Activated CD4-positive, alpha-beta T cell treated with anti-CD3 and anti-CD28 coated beads, Interleukin-2, amount 50 U/mL, for 1 hour (primary cell): ENCODE measurements at places on chromosomes 1 and 21.

GRCh38 chr1:185656663-185657062, 77.5 kb upstream of the HMCN1 start:
- no peak for DNase-seq

GRCh38 chr21:34969423-34970166, 79.5 kb downstream of the RUNX1 start:
- no peak for DNase-seq

- no peak for DNase-seq
Observed at GRCh38 chr1:64403331-64403730, 66.6 kb upstream of the CACHD1 start.

- no peak for DNase-seq
Observed at GRCh38 chr1:154770897-154771594, 99.0 kb downstream of the KCNN3 start.

DNA sequence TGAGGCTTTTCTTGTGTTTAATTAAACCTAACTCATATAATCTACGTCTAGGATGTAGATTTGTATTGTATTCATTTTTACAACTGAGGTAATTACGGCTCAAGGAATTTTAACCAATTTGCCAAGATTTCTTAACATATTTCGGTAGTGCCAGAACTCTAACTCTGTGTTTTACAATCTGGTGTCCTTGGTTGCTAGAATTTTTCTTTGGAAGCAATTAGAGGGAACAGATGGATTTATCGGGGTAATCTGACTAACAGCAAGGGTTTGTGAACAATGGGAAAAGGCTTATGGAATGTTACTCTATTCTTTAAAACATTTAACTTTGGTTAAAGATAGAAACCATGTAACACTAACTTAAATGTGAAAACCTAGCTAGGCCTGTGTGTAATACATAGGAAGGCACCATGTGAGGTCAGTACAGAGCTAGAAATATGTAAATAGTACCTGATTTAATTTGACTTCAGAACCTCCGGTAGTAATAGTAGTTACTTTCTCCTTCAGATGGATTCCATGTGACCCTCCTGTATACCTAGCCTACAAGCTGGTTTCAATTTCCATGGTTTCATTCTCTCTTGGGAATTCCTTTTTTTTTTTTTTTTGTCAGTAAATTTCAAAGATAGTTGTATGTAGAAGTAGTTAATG, 1.2 kb downstream of the MTF2 start:
- no peak for DNase-seq

GRCh38 chr1:159889202-159889601, 10.8 kb downstream of the CFAP45 start:
- no peak for DNase-seq

DNA sequence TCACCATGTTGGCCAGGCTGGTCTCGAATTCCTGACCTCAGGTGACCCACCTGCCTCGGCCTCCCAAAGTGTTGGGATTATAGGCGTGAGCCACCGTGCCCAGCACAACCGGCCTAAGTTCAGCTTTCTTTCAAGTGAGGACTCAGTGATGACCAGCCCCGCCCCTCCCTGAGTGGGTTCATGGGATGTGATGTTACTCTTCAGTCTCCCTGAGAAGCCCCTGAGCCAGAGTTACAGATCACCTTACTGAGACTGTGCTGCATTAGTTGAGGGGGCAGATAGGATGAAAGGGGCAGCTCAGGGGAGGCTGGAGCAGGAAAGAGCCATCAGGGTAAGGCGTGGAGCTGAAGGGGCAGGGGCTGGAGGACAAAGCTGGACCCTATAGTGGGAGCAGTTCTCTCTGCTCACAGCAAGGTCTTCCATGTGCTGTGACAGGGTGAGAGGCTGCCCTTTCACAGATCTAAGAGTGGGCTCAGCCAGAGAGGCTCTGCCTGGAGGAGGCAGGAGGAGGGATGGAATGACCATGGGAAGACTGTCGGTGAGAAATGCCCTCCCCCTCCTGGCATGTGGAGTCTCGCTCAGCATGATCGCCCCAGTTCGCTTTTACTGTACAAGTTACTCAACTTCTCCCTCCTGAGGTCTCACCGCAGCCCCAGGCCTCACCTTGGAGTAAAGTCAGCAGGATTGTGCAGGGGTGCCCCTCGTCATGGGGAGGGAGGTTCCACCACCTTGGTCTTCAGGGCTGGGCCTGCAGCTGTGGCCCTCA, 13.4 kb downstream of the SH2D2A start:
- no peak for DNase-seq

GRCh38 chr1:23803674-23804073, 3.1 kb upstream of the GALE start:
- DNase-seq: no peak

DNA sequence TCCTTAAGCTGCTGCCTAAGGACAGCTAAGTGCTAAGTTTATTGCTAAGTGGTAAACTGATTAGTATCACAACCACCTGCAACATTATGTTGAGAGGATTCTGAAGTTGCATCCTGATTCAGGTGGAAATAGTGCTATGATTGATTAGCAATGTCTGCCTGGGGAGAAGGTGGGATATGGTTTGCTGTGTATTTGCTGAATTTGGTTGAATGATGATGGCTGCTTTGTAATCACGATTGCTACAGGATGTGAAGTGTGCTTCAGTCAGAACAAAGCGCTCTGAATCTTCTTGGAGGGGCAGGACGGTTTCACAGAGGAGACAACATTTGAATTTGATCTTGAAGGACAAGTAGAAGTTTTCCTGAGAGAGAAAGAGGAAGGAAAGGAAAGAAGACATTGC, 226.0 kb downstream of the ST6GALNAC3 start:
- no peak for DNase-seq

DNA sequence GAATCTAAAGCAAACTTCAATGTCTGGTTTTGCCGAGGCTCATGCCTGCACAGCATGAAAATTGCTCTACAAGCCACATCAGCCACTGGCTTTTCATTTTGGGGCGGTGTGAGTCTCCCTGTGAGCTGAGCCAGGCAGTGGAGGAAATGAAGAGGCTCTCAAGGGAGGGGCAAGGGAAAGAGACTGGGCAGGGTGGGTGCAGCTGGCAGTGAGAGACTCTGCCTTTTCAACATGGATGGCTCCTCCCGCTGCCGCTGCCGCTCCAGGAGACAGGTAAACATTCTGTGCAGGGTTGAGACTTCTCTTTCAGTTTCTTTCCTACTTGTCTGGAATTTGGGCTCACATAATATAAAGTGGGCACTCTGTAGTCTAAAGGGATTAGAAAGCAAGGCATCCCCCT, 11.3 kb upstream of the CTSE start:
- DNase-seq: no peak

DNA sequence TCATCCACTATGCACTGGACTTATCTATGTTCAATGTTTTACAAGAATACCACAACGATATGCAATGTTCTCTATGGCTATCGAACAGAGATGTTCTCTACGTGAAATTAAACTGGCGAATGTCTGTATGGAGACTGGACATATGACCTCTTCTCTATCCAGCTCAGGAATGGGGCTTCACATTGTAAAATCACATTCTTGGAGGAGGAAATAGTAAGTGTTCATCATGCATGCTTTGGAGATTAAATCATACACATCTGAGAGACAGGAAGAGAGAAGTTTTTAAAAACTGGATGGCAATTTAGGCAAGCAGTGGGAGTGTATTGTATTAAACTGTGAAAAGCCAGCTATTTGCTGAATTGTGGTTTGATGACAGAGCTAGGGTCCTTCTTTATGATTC, 47.9 kb upstream of the RGL1 start:
- no peak for DNase-seq

- DNase-seq: no peak
Observed at GRCh38 chr1:54600947-54601721, 22.2 kb downstream of the FAM151A start.

- DNase-seq: no peak
Observed at GRCh38 chr1:177471244-177471643, 300.5 kb downstream of the BRINP2 start.

DNA sequence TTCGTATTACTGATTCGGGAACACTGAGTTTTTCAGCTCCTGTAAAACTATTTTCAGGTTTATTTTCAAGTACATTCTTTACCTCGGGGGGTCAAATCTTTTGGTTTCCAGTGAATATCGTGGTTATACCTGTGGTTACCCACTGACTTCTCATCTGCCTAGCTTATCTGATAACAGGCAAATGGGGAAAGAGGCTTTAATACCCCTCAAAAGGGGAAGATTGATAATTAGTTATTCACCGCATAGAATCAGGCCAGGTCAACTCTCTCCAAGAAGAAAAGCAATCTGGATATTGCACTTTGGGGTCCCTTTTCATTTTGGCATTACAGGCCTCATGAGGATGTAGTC, 23.0 kb downstream of the RUNX1 start:
- no peak for DNase-seq

- DNase-seq: no peak
Observed at GRCh38 chr21:46503922-46504550, 45.3 kb downstream of the DIP2A start.

DNA sequence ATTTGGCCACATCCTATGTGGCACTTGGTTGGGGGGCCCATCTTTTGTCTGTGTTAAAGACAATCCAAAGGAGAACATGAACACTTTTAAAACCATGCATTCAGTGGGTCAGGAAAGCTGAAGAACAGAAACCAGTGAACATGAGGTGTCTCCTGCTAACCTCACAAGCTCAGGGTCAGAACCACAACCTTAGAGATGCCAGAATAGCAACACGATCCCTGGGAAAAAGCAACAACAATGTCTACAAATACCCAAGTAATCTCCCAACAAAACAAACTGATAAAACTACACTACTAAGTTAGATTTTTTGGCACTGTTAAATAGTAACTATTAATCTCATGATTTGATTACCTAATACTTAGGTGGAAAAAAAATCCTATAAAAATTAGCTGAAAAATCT, 34.1 kb upstream of the GNG4 start:
- no peak for DNase-seq

GRCh38 chr1:65630855-65631254, 161.8 kb upstream of the PDE4B start:
- no peak for DNase-seq

- DNase-seq: no peak
Observed at GRCh38 chr1:8028571-8028910, 2.4 kb upstream of the ERRFI1 start.

DNA sequence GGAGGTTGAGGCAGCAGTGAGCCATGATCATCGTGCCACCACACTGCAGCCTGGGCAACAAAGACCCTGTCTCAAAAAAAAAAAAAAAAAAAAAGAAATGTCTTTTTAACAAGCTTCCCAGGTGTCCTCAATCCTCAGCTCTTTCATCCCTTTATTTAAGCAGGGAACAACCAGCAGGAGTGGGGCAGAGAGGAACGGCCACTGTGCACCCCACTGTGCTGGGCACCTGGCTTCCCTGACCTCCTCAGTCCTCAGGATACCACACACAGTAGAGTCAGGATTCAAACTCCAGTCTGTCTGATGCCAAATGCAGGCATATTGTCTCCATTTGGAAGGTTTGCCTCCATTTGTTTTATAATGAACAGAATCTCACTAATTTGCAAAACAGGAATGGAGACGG, 19.8 kb upstream of the PTAFR start:
- DNase-seq: no peak

GRCh38 chr1:203136409-203137042, 9.0 kb downstream of the ADORA1 start:
- no peak for DNase-seq

DNA sequence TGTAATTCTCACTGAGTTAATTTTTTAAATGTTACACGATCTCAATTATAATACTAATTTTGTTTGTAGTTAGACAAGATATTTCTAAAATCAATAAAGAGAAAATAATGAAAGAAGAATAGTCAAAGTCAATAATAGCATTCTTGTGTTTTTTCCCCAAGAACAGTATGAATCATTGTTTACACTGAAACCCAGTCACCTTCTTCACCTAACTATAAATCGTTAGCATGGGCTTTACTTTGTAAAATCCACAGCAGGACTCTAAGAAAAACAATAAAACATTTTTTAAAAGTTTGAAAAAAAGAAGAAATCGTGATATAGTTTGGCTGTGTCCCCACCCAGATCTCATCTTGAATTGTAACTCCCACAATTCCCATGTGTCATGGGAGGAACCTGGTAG, 234.6 kb upstream of the LYPLAL1 start:
- no peak for DNase-seq
